ENCODE measurements at places on chromosomes 4 and X. TPM values are rescaled to one million over a fixed set of nuclear protein-coding genes. Genes with fewer than 3 reads are reported as not detected.

Gene ASB12
- total RNA-seq: not detected

Gene ZFP42
- total RNA-seq: 0.07 TPM

Gene SLBP
- total RNA-seq: 135 TPM

Gene FGB
- not detected for total RNA-seq

Gene CCSER1
- total RNA-seq: not detected

Gene KLF8
- total RNA-seq: not detected

Gene ITIH6
- not detected for total RNA-seq

Gene UGT8
- total RNA-seq: 0.39 TPM

Gene UCP1
- not detected for total RNA-seq

Gene CSAG2
- total RNA-seq: not detected

Gene PABPC1L2B
- not detected for total RNA-seq

Gene SLC38A5
- not detected for total RNA-seq

Gene LRRC66
- not detected for total RNA-seq

Gene CBR4
- total RNA-seq: 5.0 TPM

Gene FBXW7
- 18.1 TPM for total RNA-seq
